ENCODE measurements at places on chromosomes 6 and 20. TPM values are rescaled to one million over a fixed set of nuclear protein-coding genes. Genes with fewer than 3 reads are reported as not detected.

GRCh38 chr6:40996591-40997233 lies 42.3 kb downstream of the UNC5CL start:
- no peak for DNase-seq

GRCh38 chr6:150301846-150302519 lies 66.8 kb upstream of the IYD start:
- no peak for DNase-seq

Gene VSX1
- polyA plus RNA-seq: not detected

- no peak for DNase-seq
These were observed 56.8 kb upstream of the FABP7 start for GRCh38 chr6:122722746-122723145.

DNA sequence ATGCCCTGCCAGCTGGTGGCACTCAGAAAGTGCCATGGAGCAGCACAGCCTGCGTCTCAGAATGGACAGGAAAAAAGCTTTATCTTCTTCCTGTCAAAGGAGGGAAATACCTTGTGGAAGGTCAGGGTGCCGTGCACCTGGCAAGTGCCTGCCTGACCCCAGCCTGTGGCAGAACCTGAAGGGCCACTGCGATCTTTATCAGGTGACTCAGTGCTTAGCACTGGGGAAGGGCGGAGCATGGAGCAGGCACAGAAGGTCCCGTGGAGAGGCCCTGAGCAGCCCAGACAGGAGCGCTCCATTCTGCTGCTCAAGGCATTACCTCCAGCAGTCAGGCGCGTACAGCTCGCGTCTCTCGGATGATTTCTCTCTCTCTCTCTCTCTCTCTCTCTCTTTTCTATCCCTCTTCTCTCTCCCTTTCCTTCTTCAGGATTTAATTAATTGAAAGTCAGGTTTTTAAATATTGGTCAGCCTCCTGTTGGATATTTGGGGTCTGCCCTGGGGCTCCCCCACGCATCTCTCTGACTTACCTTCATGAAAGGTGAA lies 31.7 kb downstream of the FOXC1 start:
- no peak for DNase-seq

- DNase-seq: no peak
These were observed 2.1 kb upstream of the LAMA5 start for GRCh38 chr20:62368976-62369814.

Gene SAMD3
- not detected for polyA plus RNA-seq

GRCh38 chr6:69584536-69584912 lies 212.3 kb downstream of the LMBRD1 start:
- no peak for DNase-seq

DNA sequence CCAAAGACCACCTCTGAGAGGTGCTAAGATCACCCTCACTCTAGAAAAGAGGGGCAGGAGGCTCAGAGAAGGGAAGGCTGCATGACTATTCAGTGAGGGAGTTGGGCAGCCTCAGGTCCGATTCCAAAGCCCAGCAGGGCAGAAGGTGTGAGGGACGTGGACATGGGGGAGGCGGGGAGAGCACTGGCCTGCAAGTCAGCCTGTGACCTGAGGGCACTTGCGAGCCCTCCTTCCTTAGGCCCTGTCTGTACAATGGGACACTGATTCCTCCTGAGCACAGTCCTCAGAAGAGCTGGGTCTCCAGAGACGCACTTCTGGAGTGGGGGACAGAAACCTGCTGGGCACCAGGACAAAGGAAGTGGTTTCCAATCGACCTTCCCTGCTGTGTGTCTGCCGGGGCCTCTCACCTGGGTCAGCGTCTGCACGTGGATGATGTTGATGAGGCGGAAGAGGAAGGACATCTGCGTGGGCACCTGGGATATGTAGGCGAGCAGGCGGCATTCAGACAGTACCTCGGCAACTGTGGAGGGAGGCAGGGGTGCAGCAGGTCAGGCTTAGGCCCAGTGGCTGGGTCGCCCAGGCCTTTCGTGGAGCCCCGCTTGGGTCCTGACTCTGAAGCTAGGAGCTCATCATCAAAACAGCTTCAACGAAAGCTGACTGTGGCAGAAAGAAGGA lies 48.5 kb downstream of the MYH7B start:
- peak; percentile 74 for DNase-seq

- DNase-seq: no peak
These were observed 945.8 kb upstream of the ADGRB3 start for GRCh38 chr6:67689329-67689728.

Gene HLA-DQA2
- polyA plus RNA-seq: not detected

DNA sequence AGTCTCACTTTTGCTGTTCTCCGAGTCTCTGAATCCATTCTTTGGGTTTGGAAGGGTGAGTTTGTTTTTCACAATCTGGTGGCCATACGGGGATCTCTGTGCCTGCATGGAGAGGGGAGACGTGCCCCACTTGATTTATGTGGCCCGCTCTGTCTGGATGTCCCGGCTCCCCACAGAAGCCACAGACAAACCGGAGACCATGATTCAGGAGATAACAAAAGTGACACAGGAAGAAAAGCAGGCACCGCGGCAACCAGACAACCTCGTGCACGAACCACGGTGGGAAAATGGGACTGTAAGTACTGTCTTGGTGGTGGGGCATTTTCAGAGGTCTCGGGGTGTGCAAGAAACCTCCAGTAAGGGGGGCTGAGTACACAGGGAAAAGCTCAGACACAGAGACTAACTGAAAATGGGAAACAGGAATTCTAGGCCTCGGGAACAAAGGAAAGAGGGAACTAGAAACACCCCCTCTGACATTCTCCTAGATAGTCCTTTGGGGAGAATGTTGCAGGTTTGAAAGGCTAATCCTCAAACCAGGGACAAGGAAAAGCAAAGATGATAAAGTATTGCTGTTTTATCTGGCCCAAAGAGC lies 22.1 kb upstream of the ZNF318 start:
- DNase-seq: no peak

DNA sequence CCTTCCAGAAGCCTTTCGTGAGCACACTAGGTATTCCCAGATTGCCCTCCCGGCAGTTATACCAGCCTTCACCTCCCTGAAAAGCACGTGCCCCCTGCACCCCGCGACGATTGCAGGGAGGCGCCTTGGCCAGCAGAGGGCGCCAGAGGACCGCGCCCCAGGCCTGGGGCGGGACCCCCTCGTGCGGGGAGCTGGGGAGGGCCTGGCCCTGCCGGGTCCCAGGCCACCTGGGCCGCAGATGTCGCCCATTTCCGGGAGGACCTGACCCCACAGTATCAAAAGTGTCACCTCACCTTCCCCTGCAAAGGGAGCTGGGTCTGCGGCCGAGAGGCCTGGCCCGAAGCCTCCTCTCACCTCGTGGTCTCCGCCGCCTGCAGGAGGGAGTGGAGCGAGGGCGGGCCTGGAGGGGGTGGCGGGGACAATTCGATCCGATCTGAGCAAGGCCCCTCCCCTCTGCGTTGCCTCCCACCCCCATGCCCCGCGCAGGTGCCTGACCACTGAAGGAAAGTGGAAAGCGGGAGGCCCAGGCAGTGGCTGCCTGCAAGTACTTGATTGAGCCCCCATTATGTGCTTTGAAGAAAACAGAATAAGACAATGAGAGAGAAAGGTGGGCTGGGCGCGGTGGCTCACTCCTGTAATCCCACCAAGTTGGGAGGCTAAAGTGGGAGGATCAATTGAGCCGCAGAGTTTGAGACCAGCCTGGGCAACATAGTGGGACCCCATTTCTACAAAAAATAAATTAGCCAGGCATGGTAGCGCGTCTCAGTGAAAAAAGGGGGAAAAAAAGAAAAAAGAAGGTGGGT lies 3.5 kb upstream of the SNAI1 start:
- peak; percentile 88 for DNase-seq

DNA sequence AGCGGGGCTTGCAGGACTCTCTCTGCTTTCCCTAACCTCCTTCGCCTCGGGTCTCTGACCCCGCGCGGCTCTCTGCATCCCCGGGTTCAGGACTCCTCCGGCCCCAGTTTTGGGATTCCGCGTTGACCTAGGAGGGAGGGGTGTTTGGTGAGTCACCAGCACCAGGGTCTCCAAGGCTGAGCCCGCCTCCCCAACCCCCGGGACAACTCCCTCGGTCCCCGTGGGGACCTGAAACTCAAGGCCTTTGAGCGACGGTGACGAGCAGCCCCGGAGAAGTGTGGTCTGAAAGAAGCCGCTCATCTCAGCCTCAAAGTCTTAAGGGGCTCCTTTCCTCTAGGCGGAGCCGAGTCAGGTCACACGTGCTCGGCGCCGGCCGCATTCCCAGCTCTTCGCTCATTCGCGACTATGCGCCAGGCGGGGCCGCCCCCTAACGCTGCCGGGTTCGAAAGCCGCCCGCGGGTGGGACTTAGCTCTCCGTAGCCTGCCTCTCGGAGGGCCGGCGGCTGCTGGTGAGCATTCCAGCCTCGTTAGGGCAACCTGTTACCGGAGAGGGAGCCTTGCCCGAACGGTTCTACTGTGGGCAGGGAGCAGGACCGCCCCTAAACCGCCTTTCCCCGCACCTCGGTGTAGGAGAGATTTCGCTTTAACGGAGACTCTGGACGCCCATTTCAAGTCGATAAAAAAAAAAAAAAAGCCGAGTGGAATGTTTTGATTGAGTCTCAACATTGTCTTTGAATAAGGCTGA lies 3.0 kb upstream of the PRDM13 start:
- DNase-seq: no peak

DNA sequence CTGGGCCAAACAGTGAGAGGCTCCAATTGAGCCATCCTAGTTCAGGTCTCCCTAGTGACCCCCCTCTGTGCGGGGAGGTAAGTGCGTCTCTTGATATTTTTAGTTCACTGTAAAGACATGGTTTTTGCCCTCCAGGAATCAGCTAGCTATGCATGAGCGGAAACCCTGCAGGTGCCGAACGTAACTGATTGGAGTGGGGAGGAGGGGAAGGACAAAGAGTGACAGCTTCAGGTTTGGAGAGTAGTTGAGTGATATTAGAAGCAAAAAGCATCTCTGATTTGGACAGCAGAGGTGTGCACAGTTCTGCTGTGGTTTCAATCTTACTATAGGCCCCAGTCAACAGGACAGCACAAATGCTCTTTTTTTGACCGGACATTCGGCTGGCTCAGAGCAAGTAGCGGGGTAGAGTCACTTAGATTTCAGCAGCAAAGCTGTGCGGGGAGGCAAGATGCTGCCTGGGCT lies 31.8 kb downstream of the TBC1D7 start:
- DNase-seq: no peak

Gene TCP11
- not detected for polyA plus RNA-seq

GRCh38 chr20:4366076-4366475 lies 350.7 kb upstream of the RNF24 start:
- DNase-seq: no peak

GRCh38 chr6:44712353-44713111 lies 325.0 kb downstream of the CDC5L start:
- DNase-seq: no peak

GRCh38 chr6:23377830-23378229 lies 748.2 kb upstream of the NRSN1 start:
- no peak for DNase-seq

DNA sequence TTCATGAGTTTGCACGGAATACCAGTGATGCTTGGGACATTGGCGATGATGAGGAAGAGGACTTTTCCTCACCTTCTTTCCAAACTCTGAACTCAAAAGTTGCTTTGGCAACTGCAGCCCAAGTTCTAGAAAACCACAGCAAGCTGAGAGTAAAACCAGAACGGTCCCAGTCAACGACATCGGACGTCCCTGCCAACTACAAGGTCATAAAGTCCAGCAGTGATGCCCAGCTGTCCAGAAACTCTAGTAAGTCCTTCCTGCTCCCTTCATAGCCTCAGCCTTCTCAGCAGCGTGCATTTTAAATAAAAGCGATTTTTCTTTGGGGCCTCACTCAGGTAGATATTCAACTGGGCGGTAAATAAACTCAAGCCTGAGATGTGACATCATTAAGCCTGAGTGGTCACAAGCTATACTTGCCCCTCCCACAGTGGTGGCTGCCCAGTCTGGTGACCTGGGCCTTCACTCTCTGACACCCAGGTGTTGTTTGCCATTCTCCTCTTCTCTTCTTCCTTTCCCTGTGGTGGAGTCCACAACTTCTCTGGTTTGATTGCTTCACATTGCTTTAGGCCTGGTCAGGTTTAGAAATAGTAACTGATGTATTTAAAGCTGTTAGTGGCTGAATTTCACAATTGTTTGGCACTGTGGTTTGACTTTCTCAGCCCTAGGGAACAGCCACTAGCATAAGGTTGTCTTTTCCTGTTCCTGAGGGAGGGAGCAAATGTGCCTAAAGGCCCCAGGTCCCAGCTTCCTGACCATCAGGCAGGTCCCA lies 21.6 kb upstream of the TMEM217 start:
- DNase-seq: no peak

Gene MYB
- 2.8 TPM for polyA plus RNA-seq

Gene POU5F1
- not detected for polyA plus RNA-seq

Gene RCAN2
- polyA plus RNA-seq: 137 TPM

Gene PRICKLE4
- 1.5 TPM for polyA plus RNA-seq

DNA sequence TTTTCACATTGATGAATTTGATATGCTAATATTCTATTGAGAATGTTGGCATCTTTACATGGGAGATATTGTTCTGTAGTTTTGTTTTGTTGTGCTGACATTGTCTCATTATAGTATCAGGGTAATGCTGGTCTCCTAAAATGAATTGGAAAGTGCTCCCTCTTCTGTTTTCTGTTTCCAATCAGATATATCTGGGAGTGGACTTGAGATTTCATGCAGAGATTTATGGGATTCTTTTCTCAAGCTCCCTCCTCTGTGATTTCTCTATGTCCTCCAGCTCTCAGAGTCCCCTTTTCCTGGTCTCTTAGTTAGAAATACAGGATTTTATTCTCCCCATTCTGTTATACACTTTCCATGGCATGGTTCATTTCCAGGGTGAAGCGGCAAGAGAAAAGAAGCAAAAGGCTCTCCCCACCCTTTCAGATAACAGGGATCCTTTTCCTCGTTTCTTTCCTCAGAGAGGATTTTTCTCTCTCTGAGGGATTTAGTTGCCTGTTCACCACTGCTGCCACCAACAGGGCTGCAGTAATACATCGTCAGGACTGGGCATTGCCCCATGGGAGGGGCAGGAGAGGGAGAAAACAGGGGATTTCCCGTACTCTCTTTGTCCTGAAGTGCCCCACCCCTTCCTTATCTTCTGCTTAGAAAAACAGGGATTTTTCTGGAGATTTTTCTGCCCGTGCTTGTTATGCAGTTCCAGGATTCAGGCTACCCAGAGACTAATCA lies 59.3 kb upstream of the STMND1 start:
- DNase-seq: peak; percentile 52

GRCh38 chr6:156816505-156816904 lies 39.3 kb downstream of the ARID1B start:
- DNase-seq: no peak

GRCh38 chr6:25042036-25042521 lies 106.3 kb upstream of the RIPOR2 start:
- DNase-seq: no peak

GRCh38 chr20:24490598-24490997 lies 21.2 kb downstream of the SYNDIG1 start:
- DNase-seq: peak; percentile 41

GRCh38 chr20:13788167-13788834 lies 3.5 kb downstream of the NDUFAF5 start:
- DNase-seq: no peak
